NCI-H1092 (cell line): ENCODE measurements at places on chromosomes 11 and 22.

DNA sequence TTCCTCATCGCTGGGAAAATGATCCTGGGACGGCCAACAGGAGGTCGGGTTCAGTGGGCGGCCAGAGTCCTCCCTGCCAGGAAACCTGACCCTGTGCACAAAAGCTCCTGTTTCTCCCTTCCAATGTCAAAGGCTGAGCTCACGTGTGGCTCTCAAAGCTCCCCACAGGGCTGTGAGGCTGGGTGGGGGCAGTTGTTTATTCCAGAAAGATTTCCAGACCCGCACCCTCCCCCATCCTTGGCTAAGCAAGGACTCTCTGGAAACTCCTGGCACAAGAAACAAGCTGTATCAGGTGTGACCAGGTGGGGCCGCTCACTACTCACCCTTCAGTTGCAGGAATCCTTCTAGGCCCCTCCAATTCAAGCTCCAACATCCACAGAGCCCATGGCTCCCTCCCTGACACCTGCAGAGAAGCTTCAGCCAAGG, 131.9 kb downstream of the SHANK2 start:
- peak; percentile 83 for DNase-seq

DNA sequence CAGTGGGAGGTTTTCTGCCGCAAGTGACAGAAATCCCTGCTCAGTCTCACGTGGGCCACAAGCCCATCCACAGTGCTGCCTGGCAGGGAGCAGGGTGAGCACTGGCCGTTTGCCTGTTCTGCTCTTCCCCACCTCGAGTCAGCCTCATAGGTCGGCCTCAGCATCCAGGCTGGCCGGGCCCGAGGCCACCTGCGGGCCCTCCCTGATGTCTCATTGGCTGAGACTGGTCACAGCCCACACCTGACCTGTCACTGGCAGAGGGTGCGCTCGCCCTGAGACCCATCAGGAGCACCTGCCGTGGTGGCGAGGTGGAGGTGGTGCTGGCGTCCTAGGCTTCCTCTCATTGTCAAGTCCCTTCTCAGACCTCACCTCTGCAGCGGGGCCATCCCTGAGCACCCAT, 72.1 kb downstream of the ELFN2 start:
- DNase-seq: no peak

- no peak for DNase-seq
Measured at GRCh38 chr11:129720156-129720555, 95.5 kb upstream of the TMEM45B start.

- no peak for DNase-seq
Measured at GRCh38 chr11:128397362-128397761, 190.0 kb downstream of the ETS1 start.

DNA sequence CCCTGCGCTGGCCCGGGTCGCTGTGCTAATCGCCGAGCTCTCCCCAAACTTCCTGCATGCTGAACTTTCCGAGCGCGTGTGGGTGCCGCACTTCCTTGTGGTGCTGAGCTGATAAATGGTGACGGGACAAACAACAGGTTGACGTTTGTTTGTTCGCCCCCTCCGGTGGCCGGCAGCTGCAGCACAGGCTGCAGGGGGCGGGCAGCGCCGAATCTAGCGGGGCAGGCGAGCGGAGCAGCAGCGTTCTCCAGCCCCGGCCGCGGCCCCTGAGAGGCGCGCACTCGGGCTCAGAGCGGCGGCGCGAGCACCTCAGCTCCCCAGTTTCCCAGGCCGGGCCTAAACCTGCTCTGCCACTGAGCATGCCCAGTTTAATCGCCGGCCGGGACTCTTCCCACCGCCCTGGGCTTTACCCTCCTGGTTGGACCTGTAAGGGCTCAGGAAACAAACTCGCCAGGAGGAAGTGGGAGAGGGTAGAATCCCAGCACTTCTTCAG, at the start of gene PDGFD:
Gene PDGFD (minus strand): TSS at position 120 of the 493 bp plus-strand sequence.
- DNase-seq: no peak

- DNase-seq: peak; percentile 11
Measured at GRCh38 chr11:42770444-42771065, 541.2 kb upstream of the API5 start.

GRCh38 chr22:28381429-28382167, 298.0 kb downstream of the TTC28 start:
- DNase-seq: no peak

DNA sequence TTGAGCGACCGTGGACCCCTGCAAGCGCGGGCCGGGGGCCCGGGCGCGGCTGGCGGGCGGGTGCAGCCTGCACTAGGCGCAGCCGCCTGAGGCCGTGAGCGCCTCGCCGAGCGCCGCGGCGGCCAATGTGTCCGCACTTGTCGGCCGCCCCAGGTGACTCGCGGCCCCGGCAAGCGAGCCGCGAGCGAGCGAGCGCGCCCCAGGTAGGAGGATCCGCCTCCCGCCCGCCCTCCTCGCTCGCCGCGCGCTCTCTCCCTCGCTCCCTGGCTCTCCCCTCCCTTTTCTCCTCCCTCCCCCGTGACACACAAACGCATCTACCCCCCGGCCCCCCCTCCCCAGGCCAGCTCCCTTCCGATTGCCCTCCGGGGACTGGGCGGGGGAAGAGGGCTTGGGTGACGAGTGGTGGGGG, at the start of gene WNT7B:
Gene WNT7B (minus strand): TSS at position 160 of the 409 bp plus-strand sequence. CDS start 408 bp downstream, outside the sequence.
- no peak for DNase-seq

DNA sequence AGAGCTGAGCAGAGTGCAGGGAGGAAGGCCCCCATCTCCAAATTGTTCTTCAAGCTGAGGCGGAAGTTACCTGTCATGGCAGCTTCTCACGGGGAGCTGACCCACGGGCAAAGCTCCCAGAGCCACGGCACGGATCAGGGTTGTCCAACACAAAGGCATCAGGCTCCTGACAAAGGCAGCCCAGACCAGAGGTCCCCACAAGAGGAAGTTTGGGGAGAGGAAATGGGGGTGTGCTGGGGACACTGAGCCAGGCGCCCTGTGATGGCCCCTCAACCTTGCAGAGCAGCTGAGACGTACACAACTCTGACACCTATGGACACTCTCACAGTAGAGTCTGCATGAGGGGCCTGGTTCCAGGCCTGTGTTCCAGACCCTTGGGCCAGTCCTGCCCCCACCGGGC, 95.6 kb downstream of the CTTN start:
- no peak for DNase-seq

- DNase-seq: no peak
Measured at GRCh38 chr22:42855211-42855610, 1.9 kb downstream of the ARFGAP3 start.

- DNase-seq: no peak
Measured at GRCh38 chr11:76266286-76267100, 60.2 kb upstream of the WNT11 start.

DNA sequence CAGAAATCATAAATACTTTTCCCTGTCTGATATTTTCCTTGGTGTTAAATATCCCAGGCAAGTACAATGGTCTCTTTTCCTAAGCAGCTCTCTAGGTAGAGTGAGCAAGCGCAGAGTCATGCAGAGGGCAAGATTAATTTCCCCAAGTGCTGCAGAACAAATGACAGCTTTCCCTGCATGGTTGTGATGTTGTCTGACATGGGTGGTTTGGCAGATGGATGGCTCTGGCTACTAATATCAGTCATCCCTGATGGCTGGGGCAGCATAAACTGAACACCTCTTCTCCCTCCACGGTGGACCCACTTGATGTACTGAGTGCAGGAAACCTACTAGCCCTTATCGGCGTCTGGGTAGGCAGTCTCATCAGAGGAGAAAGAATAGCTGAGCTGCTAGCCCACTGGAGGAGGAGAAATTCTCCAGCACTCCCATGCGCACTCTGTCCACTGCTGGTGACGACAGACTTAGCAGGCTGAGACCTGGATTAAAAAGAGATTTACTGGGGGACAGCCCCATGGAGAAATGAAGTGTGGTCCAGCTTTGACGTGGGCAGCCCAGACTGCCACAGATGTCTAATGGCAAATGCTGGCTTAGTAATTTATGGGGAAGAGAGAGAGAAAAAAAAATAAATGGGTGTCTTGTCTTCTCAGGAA, 202.9 kb downstream of the DBX1 start:
- no peak for DNase-seq

- DNase-seq: no peak
Measured at GRCh38 chr11:118314988-118315411, 10.5 kb downstream of the CD3E start.

DNA sequence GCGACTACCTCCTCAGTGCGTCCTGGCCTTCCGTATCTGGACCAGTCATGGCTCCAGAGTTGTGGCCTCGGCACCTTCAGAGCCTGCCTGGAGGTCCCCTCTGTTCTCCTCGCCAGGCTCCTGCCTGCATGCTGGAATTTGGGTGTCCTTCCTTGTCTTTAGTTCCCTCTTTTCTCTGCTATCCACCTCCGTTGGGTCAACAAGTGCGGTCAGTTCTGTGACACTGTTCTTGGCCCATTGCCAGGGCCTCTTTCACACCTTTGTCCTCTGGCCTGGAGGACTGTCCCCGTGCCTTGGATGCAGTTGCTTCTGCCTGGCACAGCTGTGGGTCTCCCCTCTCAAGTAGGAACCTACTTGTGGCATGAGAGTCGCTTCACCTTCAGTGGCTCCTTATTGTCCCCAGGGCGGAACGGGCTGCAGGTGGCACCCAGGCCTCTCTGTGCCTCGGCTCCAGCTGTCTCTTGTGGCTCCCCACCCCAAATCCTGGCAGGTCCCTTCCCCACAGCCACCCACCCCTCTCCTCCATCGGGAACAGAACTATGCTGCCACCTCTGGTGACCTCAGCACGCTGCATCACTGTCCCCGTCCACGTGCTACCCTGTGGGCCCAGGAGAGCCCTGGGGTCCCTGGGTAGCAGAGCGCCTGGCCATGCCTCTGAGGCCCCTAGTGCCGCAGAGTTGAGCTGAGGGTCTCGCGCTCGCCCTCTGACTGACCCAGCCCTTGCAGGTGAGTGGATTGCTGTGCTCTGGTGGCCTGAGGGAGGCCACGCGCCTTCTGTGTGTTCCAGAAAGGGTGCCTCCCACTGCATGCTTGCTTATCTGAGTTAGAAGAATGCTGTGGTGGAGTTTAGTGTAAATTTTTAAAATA, 4.7 kb downstream of the DGCR8 start:
- no peak for DNase-seq

DNA sequence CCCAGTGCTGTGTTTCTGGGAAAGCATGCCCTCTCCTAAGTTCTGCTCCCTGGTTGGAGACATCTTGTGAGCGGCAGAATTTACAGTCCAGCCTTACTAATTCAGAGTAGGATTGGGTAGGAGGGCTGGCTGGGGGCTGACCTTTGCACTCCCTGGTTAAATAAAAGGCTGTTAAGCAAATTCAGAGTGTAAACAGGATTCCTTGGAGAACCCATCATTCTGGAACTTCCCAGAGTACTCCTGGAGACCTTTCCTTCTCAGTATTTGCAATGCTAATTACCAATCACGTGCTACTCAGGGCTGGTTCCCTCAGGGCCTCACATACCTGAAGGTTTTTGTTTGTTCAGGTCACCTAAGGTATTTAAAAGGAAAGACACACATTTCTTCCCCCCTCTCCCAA, 340.2 kb downstream of the TBC1D22A start:
- no peak for DNase-seq

DNA sequence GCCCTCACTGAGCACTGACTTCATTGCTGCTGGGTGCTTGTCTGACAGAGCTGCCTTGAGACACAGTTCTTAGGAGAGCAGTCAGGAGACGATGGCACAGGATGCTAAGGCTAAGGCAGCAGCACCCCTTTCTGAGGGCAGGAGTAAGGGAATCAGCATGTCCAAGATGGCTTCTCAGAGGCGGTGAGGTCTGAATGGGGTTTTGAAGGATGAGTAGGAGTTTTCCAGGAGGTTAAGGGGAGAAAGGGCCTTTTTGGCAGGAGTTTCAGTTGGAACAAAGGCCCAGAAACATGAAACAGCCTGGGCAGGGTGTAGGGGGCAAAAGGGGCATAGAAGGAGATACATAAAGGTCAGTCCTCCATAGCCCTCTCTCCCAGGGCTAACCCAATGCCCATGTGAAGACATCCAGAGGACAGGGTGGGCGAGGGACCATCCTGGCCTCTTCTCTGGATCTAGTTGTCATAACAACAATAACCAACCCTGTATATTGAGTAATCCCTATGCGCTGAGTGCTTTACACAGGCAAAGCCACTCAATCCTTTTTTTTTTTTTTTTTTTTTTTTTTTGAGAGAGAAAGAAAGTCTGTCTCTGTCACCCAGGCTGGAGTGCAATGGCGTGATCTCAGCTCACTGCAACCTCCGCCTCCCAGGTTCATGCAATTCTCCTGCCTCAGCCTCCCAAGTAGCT, 19.0 kb downstream of the CYTH4 start:
- no peak for DNase-seq

- DNase-seq: no peak
Measured at GRCh38 chr22:44458044-44459020, 39.7 kb downstream of the RTL6 start.

DNA sequence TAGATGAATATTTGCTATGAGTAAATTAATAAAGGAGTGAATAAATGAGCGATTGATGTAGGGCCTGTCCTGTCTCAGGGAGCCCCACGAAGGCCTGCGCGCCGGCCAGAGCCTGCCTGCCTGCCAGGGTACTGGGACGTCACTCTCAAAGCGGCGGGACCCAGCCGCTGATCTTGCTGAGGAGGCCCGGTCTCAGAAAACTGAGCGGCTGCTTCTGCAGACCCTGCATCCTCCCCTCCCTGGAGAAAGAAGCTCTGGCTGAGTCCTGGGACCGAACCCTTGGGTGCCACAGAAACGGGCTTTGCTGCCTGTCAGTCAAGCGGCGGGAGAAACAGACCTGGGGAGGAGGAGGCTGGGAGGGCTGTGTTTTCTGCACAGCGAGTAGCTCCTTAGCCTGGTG, 91.6 kb upstream of the B3GAT1 start:
- DNase-seq: no peak

DNA sequence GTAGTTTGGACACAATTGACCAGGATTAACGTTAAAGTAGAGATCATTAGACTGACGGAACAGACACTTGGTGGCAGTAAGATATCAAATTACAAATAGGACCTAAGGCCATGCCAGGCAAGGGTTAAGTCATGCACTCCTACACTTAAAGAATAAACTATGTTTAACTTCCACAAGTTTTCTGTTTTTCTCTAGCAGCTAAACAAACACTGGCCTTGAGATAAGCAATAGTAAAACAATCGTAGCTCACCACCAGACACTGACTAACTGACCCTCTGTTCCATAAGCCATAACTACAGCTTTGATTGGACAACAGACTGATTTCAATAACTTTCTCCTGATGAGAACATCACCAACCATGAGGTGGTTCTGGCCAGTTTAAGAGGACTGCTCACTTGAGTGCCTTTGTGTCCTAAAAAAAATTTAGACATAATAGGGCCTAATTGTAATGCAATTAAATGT, 2.0 kb upstream of the CEP126 start:
- no peak for DNase-seq

DNA sequence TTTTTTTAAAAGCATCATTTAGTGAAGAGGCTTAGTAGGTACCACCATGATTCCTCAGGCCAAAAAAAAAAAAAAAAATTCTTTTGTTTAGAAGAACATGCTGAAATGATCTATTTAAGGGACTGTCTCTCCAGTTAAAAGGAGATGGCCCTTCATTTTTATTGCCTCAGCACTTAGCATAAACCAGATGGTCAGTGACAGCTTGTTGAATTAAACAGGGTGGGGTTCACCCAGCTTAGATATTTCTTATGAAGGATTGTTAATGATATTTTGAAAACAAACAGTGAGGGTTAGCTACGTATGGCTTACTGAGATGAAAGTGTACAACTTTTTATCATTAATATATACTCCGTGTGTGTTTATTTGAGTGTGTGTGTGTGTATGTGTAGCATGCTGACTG, 203.7 kb downstream of the FAM181B start:
- no peak for DNase-seq

- no peak for DNase-seq
Measured at GRCh38 chr11:67268081-67268961, 2.0 kb downstream of the GRK2 start.
